Urinary bladder (tissue), 4 donors: ENCODE measurements at places on chromosomes 4 and X. TPM values are rescaled to one million over a fixed set of nuclear protein-coding genes. Genes with fewer than 3 reads are reported as not detected.

DNA sequence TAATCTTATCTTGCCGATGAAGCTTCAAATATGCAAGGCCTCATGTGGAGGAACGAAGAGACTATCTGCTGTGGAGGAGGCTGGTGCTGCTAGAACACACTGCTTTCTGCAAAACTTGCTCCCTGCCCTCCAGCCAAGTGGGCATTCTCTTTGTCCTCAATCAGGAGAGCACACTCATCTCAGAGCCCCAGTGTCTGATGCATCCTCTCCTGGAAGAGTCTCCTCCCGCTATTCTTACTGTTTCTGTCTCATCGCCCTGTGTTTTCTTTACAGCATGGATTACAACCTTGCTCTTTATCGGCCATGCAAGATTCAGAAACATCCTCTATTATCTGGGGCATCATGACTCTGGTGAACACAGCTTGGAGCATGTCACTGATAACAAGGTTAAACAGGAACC lies 68.2 kb upstream of the MTNR1A start:
- DNase-seq: no peak

DNA sequence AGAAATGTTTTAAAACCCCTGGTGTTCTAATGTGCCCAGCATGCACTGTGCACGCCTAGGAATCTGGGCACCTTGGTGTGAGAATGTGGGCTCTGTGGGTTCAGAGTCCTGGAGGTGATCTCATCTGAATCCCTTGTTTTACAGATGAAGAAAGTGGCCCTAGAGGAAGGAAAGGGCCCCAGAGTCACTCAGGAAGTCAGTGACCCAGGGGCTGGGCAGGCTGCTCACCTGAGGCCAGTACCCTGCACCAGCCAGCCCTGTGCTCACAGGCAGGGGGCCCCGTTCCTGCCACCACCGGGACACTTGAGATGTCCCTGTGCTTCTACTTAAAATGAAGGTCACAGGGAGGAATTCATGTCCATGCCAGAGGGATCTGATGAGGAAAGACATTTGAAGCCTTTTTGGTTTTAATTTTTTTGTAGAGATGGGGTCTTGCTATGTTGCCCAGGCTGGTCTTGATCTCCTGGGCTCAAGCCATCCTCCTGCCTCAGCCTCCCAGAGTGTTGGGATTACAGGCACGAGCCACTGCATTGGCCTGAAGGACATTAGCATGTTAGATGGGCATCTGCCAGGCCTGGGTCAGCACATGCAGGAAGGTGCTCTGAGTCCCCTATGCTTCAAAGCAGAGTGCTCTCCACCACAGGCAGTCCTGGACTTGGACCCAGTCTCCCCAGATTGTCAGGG lies 7.4 kb upstream of the S100P start:
- no peak for DNase-seq

The NPY1R gene
- 5.1 TPM for total RNA-seq

The NRK gene
- total RNA-seq: 118 TPM

The GPC4 gene
- 16.9 TPM for total RNA-seq
